Activated CD8-positive, alpha-beta memory T cell treated with anti-CD3 and anti-CD28 coated beads for 1 hour (primary cell): ENCODE measurements at places on chromosomes 7 and 10.

DNA sequence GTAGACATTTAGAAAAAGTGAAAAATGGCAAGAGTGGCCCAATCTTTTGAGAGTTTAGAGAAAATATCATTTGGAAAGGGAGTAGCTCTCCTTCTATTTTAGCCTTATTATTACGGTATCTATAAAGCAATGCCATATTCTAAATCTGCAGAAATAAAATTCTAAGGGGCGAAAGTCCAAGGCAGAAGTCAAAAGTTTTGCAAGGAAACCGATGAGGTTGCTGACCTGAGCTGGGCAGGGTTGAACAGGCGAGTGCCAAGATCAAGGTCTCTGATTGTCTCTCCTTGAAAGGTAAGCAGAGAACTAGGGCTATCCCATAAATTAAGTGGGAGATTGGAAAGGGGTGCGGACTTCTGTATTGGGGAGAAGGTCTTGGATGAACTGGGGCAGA lies 11.7 kb downstream of the TRIM56 start:
- DNase-seq, result no peak

GRCh38 chr7:150621376-150621775 lies 10.8 kb downstream of the GIMAP6 start:
- no peak for DNase-seq

DNA sequence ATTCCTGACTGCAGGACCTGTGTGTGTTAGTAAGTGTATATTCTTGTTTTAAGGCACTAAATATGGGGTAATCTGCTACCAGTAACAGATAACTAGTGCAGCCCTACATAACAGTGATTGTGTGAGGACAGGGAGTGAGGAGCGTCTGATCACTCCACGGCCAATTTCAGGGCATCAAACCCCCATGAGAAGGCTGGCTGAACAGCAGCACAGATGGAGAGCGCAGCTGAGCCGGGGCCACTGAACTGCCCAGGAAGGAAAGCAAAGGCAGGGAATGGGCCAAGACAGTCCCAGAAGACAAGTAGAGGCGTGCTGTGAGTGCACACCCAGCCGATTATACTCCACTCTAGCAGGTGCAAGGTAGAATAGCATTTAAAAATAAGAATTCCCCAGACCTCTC lies 157.1 kb upstream of the CHST15 start:
- no peak for DNase-seq

DNA sequence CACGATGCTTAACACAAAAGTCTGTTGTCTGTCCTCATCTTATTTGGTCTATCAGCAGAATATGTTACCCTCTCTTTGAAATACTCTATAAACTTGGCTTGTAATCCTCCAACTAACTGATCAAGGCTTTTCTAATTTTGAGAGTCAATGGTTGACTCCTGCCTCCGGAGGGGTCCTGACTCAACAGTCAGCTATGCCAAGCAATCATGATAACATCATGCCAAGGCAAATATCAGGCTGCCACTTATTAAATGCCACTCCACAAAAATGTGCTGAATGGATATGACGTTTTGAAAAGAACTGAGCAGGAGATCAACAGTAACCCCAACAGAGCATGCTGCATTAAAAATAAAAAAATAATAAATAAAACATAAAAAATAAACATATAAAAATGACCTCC lies 116.1 kb downstream of the PARD3 start:
- DNase-seq, result no peak

DNA sequence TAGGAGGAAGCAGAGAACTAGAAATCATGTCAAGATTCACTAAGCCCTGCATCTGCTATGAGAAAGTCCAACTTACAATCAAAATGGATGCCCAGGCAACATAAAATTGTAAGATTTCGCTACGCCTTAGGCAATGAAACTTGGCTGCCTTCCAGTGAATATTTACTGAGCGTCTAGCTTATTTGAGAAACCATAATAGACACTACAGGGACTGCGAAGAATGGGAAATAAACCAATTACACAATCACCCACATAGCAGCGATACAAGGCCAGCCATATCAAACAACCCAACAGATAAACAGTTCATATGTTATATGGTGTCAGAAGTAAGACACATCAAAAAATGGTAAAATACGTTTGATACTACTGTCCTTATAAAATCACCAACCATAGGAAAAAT lies 545.0 kb upstream of the C7orf33 start:
- no peak for DNase-seq

GRCh38 chr7:23294549-23295400 lies 4.4 kb upstream of the MALSU1 start:
- no peak for DNase-seq
